ENCODE measurements at places on chromosomes 3 and 15.
A peak's percentile ranks its signal among the peaks of the same experiment; 100 is the strongest.

DNA sequence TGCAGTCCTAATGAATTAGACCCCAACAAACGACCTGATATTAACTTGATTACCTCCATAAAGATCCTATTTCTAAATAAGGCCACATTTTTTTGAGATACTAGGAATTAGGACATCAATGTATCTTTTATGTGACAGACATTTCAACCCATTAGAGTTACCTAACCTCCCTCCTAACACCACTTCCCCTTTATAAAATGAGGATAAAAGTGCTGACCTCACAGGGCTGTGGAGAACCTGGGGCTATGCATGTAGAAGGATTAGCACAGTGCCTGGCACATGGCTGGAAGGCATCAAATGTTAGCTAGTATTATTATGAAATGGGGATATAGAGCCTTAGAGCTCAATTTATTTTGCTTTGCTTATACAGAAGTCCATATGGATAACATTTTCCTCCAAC, 53.5 kb upstream of the LRRN1 start:
- DNase-seq: no peak

DNA sequence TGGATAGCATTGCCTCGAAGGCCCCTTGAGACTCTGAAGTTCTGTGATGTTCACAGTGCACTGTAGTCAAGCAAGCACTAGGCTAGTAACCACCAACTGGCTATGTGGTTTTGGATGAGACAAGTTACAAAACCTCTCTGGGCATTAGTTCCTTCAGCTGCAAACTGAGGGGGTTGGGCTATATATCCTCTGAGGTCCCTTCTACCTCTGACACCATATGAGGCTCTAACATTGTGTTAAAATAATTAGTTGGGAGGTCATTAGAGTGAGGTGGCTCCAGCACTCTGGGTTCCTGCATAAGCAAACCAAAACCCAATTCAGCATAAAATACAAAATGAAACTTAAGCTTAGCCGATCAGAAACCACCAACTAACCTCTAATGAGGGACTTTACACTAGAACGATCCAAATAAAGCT, 209.5 kb upstream of the LRRN1 start:
- no peak for DNase-seq

GRCh38 chr3:72266016-72266370, 481.0 kb upstream of the PROK2 start:
- DNase-seq: no peak

GRCh38 chr3:28125342-28125741, 116.1 kb upstream of the CMC1 start:
- DNase-seq: no peak

- DNase-seq: no peak
Observed at GRCh38 chr3:24342275-24342674, 152.4 kb downstream of the THRB start.

DNA sequence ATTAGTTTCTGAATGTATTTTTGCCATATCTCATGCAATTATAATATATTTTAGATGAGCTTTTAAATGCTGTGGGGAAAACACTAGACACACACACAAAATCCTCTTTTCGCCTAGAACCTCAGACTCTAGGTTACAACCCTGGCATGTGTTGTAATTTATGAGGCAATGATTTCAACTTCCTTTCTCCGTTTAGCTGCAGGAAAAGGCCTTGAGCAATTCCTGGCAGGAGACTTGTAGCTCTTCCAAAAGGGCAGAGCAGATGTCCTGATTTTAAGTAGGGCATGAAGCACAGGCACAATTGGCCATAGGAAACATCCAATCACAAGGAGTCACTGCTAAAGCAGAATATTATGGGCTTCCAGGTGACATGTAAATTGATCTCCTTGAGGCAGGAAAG, 82.0 kb downstream of the GPR156 start:
- DNase-seq: peak; percentile 26

DNA sequence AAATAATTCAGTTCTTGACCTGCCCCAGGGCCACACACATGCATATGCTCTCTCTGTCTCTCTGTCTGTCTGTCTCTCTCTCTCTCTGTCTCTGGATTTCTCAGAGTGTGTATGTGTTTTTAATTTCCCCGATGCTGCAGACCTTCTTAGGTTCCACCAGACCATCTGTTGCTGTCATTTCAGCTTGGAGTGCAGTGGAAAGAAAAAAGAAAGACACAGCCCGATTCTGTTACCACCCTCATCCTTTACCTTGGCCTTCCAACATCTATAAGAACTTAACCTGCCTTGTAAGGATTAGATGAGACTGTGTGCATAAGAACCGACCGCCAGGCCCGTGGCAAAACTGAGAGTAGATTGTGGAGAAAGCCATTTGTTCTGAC, 9.7 kb upstream of the PGPEP1L start:
- no peak for DNase-seq

GRCh38 chr3:58117561-58118181, 93.1 kb downstream of the DNASE1L3 start:
- peak; percentile 38 for DNase-seq
